ENCODE measurements at places on chromosomes 11 and 22.

DNA sequence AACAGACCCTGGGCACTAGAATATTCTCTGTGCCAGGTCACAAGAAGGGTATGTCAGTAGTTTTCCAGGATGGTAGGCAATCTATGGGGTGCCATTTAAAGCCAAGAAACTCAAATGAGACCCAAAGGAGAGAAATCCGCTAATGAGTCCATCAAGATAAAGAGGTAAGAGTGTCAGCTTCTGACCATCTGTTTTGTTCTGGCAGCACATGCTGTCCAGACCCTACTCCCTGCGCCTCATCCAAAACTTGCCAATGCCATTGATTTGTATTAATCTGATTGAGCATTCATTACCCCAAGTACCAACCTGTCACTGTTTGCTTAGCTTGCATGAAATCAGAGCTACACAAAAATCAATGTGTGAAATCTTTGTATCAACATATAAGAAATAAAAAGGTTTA, 229.0 kb downstream of the BLID start:
- no peak for DNase-seq

DNA sequence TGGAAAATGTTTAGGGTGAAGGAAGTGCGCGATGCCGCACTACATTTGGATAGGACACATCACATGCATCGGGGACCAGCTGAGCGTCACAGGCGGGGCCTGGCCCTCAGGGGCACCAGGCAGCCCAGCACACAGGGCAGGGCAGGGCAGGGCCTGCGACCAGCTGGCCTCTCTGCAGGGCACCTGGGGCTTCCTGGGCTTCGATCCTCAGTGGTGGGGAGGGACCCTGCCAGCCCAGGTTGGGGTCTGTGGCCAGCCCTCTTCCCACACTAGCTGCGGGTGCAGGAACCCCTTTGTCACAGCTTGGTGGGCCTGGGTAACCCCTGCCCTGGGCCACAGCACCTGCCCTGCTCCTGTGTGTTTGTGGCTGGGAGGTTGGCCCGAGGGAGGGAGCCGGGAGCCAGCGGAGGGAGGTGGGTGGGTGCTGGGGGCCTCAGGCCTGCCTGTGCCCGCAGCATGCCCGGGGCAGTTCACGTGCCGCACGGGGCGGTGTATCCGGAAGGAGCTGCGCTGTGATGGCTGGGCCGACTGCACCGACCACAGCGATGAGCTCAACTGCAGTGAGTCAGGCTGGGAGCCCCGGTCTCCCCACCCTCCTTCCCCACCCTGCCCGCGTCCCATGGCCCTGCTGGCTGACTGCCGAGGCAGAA, 37.9 kb downstream of the ST14 start:
- no peak for DNase-seq

DNA sequence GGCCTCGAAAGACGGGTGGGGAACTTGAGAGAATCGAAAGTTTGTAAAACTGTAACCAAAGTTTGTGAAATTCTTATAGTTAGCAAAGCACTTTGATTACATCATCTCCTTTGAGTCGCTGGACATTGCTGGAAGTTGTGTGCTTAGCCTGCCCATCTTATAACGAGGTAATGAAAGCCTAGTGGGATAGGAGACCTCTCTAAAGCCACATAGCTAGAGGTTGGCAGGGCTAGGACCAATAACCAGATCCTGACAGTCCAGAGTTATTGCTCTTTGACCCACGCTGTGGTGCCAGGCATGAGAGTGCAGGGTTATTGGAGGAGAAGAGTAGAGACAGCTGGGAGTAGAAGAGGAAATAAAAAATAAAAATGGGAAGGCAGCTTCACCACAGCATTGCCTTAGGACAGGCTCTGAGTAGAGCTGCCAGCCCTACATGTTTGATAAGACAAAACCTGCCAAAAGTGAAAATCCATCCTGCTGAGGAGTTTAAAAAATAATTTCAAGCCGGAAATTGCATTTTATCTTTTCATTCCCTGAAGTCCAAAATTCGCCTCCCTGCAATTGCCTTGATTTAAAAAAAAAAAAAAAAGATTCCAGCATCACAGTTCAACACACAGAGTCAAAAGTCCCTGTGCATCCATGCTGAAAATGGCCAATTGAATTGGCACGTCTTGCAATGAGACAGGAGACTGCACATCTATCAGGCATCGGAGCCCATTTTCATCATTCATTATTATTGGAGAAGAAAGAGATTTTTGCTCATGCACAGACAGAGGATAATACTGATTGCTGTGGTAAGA, 225.5 kb upstream of the POU2AF2 start:
- no peak for DNase-seq

DNA sequence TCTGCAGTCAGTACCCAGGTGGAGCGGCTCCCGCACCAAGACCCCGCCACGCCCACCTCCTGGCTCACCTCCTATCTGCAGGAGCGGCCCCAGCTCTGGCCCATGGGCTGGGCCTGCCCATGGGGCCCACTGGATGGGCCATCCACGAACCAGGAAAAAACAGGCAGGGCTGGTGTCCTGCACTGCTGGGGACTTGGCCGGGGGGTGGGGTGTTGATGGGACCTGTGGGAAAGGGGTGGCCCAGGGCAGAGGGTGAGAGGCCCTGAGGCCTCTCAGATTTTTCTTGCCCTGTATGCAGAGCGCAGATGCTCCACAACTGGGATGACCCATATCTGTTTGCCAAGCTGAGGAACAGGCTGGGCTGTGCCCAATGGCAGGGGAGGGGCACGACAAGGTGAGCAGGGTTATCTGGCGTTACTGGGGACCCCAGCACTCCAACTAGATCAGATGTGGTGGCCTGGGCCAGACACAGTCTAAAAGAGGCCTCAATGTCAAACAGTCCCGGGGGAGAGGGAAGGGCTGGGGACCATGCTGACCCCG, 2.7 kb upstream of the PIM3 start:
- no peak for DNase-seq

DNA sequence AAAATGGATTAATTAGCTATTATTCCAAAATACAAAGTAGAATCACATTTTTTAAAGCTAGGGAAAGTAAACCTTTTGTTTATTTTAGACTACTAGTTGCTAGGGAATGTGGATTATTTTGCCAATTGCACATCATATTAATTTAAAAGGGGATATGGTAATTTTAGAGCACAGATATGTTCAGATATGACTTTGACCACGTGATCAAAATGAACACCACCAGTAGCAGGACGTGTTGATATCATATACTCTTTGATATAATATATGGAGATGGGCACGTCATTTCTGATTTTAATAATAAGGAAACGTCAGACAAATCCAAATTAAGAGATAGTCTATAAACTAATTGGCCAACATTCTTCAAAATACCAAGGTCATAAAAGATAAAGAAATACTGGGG, 1188.3 kb upstream of the CNTN5 start:
- no peak for DNase-seq

GRCh38 chr22:46674367-46674781, 54.2 kb downstream of the GRAMD4 start:
- DNase-seq, result peak; percentile 96

DNA sequence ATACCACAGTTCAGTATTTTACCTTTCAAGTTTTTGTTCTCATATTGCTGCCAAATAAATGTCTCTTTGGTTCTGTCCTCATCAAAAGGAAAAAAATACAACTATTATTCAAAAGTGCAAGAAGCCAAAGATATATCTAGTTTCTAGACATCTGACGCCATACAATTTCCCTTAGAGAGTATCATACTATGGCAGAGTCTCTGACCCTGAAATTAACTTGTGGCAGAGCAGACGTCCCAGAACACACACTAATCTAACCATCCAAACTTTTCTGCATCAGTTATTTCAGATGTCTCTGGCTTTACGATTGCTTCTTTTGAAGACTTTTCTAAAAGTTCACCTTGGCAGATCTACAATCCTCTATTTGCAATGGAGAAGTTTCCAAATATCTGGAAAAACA, 2.7 kb downstream of the OR51T1 start:
- DNase-seq, result no peak

GRCh38 chr22:39471381-39472141, 14.7 kb downstream of the MGAT3 start:
- DNase-seq, result no peak

DNA sequence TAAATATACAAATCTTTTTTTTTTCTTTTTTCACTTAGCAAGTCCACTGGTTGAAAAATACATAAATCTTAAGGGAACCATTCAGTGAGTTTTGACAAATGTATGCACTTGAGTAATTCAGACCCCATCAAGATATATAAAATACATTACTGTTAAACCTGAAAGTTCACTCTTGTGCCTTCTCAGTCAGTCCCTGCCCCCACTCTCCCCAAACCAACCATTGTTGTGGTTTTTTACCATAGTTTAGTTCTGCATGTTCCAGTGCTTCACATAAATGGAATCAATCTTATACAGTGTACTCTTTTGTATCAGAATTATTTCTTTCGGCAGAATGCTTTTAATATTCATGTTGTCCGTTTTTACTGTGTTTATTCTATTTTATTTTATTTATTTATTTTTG, 26.1 kb downstream of the RNF214 start:
- DNase-seq, result no peak

DNA sequence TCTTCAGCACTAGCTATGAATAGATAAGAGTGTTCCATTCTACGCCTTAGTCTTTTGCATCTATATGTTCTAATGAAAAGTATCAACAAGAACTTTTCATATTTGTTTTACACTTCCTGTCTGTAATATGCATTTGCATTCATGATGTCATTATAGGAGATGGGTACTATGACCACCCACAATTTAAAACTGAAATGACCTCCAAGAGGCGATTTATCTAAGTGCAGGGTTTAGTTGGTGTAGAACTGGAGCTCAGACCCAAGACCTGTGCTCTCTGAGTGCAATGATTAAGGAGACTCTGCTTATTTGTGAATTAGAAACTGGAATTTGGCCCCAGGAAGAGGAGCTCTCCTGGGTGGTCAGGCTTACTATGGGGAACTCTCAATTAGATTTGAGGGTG, 289.1 kb downstream of the ETS1 start:
- no peak for DNase-seq

- no peak for DNase-seq
These were observed 13.3 kb upstream of the ANO1 start for GRCh38 chr11:70064726-70065317.

- no peak for DNase-seq
These were observed 110.9 kb downstream of the TSPAN18 start for GRCh38 chr11:44837661-44838060.

- no peak for DNase-seq
These were observed 858 bp upstream of the APOBEC3A start for GRCh38 chr22:38956551-38956950.

DNA sequence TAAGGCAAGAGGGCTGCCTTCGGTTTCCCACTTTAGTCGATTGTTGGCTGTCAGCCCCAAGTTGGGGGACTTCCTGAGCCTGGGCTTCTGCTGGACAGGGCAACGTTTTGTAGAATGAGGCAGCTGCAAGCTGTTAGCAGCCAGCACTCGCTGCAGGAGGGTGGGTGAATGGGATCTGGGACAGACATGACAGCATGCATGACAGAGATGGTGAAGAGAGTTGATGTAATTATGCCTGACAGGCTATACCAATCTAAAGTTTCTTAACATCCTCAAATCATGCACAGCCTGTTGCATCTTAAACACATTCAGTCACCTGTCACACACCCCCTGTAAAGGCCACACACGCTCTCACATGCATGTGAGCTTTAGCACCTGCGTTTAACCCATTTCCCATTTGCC, 49.2 kb downstream of the CWC15 start:
- DNase-seq, result no peak
